ENCODE measurements at places on chromosomes 2 and 18.

- DNase-seq = peak; percentile 50
Observed at GRCh38 chr2:239927424-239927981, 97.6 kb downstream of the NDUFA10 start.

DNA sequence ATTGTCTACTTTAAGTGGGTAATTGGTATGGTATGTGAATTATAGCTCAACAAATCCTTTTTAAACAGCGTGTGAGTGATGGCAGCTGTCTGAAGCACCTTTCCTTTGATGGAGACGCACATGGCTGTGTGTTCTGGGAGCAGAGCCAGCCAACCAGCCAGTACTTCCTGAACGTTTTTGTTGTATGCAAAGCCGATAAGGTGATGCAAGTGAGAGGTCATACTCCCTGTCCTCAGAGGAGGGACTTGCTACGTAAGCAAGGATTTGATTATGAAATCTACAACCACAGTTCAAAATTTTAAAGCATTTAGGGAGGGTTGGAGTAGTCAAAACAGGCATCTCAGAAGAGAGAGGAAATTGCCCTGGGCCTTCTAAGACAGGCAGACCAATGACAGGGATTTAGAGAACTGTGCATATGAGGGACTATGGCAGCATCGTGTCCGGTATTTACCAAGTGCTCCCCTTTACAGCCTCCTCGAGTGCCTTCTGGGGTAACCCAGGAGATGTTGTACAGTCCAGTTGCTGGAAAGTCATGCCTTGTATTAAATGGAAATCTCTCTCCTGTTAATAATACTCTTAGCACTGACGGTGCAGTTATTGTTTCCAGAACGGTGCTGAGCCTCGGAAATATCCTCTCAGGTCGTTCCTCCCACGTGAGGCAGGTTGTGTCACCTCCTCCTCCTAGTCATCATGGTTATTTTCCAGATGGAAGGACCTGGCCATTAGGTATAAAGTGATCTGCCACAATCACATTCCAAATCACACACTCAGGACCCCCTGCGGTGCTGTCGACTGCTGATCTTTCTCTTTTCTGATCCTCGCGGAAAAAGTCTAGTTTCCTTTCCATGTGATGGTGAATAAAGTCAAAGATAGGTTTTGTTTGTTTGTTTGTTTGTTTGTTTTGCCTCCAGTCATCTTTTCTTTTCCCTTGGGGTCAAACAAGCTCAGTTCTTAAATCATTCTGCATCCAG, 28.4 kb downstream of the ARHGEF4 start:
- DNase-seq = no peak

DNA sequence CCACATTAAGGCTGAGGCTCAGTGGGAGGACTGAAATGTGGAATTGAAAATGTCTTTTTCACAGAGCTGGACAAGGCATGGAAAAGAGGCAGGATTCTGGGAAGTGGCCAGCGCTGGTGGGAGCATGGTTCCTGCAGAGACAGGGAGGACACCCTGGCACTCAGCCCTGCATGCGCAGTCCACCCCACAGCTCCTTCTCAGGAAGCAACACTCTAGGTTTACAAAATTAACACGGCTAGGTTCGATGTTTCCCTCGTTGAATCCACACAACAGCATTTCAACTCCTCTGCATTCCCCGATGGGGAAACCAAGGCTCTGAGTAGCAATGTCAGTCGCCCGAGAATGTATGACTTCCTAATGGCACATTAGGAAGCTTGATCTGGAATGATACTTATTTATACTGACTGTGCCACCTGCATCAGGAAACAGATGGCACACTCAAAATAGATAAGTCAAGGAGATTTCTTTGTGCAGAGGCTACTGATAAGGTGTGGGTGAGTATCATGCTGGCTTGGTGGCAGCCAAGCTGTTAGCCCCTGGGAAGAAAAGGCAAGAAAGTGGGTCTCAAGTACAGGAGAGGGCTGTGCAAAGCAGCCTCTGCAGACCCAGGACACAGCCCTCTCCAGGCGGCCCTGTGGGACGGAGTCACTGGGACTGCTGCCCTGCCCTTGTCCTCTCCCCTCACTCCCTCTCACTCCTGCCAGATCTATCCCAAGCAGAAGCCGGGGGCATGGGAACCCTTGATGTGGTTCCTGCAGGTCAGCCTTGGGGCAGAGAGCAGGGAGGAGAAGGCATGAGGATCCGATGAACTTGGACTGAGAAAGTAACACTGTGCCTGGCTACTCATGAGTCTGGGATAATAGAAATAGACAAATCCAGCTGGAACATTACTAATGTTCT, 158.4 kb upstream of the FHL2 start:
- DNase-seq = no peak

- no peak for DNase-seq
Observed at GRCh38 chr18:37676276-37676675, 110.7 kb upstream of the CELF4 start.

GRCh38 chr2:20565623-20566236, 85.2 kb downstream of the HS1BP3 start:
- no peak for DNase-seq

GRCh38 chr2:156999661-157000060, 257.8 kb upstream of the GALNT5 start:
- DNase-seq = no peak

DNA sequence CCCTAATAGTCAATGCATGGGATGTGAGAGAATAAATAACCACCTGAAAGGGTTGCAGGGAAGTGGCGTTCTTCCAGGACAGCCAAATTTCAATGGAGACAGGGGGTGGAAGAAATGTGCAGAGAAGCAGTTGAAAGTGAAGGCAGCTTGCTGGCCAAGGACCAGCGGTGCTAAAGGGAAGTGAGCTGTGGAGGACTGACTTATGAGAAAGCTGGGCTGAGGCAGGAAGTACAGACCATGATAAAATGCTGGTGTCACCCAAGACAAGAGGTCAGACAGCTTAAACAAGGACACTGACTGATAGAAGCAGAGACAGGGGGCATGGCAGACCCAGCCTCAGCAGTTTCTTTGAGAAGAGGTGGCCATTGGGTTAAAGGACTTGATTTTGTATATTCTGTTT, 106.7 kb downstream of the DTNB start:
- DNase-seq = no peak

DNA sequence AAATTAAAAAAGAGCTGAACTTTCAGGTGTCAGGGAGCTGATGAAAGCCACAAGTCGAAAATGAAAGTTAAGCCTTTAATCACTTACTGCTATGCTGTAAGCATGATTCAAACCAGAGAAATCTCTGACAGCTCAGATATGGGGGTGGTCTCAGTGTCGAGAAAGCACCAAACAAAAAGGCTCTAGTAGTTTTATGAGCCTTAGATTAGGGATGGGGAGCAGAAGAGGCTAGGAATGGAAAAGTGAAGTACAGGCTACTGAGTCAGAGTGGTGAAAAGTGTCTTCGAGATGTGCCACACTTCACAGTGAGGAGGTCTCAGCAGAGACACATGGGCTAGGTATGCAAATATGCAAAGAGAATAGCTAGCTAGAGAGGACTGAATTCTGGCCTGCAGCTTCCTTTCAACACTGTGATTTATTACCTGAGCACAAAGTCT, 482.2 kb downstream of the SPAG16 start:
- no peak for DNase-seq

- no peak for DNase-seq
Observed at GRCh38 chr2:23092831-23093230, 292.1 kb upstream of the KLHL29 start.

- DNase-seq = no peak
Observed at GRCh38 chr2:203669820-203670219, 36.6 kb upstream of the CD28 start.

DNA sequence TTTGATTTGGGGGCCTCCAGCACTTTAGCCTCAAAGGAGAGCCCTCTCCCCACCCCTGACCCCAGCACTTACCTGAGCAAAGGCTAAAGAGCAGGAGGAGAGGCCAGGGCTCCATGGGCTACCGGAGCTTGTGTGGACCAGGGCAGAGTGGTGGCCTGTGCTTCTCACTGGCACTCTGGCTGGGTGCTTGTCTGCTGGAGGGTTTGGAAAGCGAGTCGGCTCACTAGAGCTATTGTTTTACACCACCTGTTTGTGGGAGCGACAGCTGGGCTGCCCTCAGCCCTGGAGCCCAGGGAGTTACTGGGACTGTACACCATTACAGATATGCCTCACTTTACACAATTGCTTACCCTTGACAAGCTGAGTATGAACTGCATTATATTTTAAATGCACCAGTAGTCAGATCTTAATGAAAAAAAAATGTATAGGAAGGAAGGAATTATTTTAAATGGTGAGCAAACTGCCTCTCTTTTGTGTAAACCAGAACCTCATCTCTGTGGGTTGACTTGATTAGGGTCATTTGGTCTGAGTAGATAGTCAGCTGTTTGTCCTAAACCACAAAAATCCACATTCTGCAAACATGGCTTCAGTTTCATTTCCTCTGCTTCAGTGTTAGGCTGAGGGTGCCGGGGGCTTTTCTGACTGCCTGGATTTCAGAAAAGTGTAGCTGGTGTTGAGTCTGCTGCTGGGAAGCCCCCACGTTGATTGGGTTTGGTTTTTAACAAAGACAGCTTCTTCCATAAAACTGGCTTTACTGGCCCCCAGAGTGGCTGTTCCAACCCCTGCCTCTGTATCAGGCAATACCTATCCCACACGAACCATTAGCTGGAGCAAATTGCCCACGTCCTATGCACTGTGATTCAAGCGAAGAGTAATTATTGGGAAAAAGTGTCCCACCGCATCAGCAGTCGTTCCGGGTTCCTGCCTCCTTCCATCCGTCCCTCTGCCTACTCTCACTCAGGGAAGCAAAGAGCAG, at the start of gene CHRNA1:
Gene CHRNA1 (minus strand): TSS at position 193 of the 976 bp plus-strand sequence. CDS start 78 bp downstream, at position 115.
- no peak for DNase-seq

GRCh38 chr2:128361376-128362131, 42.9 kb upstream of the HS6ST1 start:
- DNase-seq = no peak

DNA sequence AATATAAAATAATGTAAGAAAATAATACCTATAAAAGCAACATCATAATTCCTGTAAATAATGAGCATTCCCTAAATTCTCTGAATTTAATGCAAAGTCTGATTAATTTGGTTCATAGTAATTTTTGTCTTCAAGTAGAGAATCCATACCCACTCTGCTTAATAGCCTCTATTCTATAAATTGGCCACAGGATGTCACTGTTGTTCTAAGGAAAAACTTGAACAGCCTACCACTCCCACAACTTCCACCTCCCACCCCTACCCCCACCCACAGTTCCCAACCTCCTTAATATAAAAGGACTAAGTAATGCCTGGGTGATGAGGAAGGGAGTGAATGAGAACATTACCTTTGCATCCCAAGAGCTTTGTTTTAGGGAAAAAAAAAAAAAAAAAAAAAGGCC, 27.2 kb upstream of the BBS5 start:
- DNase-seq = no peak

- DNase-seq = no peak
Observed at GRCh38 chr2:219728991-219729487, 101.6 kb downstream of the SLC4A3 start.

GRCh38 chr2:177051278-177051677, 161.3 kb upstream of the HNRNPA3 start:
- DNase-seq = no peak

GRCh38 chr2:76687923-76688322, 834.3 kb downstream of the LRRTM4 start:
- DNase-seq = no peak

Measured in activated CD4-positive, CD25-positive, alpha-beta regulatory T cell treated with anti-CD3 and anti-CD28 coated beads, Interleukin-2, amount 50 U/mL, for 16 hours (primary cell).